ENCODE measurements at places on chromosomes 16 and 17.

DNA sequence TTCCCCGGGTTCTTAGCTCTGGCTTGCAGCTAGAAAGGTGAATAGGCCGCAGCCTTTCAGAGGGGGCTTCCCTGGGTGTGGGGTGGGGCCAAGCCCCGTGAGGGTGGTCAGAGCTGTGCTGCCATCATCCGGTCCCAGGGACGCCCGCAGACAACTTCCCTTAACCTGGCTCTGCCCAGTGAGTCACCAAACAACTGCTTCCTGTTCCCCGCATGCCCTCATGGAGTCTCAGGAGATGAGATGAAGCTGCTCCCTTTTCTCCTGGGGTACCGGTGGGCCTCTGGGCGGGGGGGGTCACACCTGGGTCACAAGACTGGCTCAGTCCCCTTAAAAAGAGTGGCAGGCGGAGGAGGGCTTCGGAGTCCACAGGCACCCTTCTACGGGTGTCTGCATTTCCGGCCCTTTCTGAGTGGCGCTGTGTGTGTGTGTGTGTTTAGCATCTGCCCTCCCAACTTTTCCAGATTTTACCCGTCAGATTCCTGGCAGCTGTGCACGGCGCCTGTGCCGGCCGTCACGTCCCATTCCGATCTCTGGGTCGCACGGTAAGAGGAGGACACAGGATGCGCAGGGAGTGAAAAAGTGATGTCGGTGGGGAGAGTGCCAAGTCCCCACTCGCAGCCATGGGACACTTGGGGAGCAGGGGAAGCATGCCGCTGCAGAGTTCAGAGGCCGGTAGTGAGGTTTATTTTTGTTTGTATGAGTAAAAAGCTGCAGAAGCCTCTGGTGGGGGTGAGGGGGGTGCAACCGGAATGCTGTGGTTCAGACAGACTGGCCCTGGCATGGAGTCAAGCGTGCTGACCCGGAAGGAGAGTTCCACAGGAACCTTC lies 16.8 kb downstream of the HIC1 start:
- no peak for DNase-seq

GRCh38 chr16:24883714-24884151 lies 38.0 kb downstream of the SLC5A11 start:
- DNase-seq = no peak

GRCh38 chr17:39915559-39915958 lies 2.9 kb downstream of the GSDMB start:
- no peak for DNase-seq

DNA sequence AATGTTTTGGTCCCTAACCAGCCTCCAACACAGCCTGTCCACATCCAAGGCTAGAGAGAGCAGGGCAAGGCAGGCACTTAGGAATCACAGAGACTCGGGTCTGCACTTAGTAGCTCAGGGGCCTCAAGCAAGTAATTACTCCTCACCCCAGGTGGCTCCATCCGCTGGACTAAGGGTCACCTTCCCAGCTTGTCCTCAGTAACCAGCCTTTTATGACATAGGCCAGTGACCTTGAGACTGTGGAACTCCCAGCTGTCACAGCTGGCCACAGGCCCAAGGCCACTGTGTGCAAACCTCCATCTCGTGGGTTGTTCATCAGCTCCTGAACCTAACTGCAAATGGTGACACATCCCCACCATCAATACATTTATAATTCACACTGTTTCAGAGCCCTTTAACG lies 68.6 kb downstream of the CDYL2 start:
- no peak for DNase-seq

- no peak for DNase-seq
Measured at GRCh38 chr17:19317359-19318095, 45.0 kb downstream of the B9D1 start.

DNA sequence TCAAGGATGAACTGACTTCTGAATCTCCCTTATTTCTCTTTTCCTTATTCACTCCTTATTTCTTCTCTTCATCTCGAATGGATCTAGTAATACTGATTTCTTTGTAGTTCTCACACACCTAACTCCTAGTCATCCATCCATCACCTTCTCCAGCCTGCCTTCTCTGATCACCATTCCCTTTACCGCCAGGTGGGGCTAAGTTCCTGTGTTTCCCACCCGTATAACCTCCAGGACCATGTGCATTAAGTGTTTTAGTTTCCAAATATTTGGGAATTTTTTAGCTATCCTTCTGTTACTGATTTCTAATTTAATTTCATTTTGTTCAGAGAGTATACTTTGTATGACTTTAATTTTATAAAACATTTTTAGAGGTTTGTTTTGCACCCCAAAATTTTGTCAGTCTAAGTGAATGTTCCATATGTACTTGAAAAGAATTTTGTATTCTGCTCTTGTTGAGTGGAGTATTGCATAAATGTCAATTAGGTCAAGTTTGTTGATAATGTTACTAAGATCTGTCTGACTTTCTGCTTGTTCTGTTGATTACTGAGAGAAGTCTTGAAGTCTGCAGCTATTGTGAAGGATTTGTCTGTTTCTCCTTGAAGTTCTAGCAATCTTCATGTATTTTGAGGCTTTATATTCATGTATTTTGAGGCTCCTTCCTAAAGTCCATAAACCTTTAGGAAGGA lies 8.8 kb downstream of the BPTF start:
- DNase-seq = no peak

GRCh38 chr17:79793924-79794304 lies 3.0 kb downstream of the CBX8 start:
- DNase-seq = no peak

DNA sequence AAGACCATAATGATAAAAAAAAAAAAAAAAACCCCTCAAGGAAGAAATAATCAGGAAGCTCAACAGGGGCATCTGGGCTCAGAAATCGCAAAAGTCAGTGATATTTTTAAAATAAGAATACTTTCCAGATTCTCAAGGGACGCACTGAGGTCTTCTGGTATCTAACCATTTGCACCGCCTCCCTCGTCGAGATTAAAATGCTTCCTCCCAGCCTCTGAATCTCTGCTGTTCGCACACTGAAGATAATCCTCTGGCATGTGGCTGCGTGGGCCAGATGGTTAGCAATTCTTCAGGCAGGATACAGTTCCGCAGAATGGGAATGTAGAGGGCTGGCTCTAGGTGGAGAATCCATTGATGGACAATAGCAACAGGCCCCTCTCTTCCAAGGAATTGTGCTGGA lies 211.7 kb upstream of the CDH5 start:
- DNase-seq = no peak

DNA sequence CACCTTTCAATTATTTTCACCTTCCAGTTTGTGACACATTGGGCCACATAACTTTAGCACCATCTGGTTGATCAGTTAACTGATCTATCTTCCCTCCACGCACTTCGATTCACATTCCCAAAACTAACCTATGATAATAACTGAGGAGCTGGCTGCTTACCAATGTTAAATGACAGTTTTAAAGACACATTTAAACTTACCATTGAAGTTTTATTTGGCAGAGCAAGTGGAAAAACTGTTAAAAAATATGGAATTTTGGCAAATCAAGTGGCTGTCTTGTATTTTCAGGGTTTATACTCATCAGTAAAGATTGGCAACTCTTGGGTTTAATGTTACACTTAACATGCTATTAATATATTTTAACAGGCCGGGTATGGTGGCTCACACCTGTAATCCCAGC lies 5.4 kb upstream of the APOH start:
- no peak for DNase-seq

- DNase-seq = no peak
Measured at GRCh38 chr16:79970551-79971236, 370.2 kb upstream of the MAF start.

DNA sequence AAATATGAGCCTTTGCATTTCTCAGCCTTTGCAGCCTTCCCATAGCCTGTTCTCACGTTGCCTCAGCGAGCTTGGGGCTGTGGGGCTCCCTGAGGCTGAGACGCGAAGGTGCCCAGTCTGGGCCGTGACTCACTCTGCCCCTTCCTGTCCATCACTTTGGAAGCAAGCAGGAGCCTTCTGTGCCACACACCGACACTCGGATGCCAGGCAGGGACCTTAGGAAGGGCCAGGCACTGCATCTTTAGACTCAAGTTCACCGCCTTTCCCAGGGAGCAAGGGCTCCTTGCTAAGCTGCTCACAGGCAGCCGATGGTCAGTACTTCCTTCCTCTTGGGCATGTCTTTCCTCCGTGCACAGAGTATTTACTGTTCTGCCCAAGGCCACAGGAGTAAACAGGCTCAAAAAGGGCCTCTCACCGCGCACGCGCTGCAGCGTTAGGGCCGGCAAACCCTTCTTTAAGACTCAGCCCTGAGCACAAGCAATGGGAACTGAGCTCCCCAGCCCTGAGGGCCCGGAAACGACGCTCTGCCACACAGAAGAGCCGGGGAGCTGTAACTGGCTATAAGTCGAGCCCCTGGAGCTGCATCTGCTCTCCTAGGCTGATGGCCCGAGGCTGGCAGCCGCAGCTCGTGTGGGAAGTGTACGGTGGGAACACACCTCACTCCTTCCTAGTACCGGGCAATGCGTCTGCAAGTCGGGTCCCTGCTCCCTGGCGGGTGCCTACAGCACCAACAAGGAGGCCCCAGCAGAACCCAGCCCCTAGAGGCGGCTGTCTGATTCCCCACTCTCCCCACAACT lies 7.2 kb downstream of the TIMM22 start:
- no peak for DNase-seq

- no peak for DNase-seq
Measured at GRCh38 chr16:75794426-75794825, 68.1 kb upstream of the CPHXL start.

DNA sequence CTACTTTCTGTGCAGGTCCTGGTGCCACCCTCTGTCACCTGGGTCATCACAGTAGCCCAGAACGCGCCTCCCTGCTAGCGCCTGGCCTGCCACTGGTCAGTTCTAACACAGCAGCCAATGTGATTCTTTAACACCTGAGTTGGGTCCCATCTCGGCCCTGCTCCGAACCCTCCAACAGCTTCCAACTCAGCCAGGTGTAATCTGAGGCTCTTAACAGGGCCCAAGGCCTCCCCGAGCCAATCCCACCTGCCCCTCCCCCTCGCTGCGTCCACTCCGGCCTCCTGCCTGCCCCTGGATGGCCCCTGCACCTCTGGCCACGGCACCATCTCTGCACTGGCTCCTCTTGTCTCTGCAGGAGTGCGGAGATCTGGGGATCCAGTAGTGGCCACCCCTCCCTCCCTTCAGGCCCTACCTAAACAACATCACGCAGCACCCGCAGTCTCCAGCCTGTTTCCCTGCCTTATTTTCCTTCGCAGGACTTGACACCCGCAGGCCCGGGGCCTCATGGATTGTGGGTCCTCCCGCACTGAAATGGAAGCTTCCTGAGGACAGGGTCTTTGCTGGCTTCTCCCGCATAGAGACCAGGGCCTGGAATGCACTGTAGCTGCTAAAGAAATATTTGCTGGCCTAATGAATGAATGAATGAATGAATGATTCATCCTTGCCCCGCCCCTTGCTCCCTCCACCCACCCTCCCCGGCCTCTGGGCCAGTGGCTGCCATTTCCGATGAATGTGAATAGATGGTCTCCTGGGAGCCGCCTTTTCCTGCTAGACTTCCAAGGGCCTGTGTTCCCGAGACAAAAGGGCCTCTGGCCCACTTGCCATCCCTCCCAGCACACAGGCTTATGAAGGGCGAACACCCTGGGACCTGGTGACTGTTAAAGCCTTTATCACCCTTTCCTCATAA lies 174.8 kb upstream of the FOXF1 start:
- no peak for DNase-seq

DNA sequence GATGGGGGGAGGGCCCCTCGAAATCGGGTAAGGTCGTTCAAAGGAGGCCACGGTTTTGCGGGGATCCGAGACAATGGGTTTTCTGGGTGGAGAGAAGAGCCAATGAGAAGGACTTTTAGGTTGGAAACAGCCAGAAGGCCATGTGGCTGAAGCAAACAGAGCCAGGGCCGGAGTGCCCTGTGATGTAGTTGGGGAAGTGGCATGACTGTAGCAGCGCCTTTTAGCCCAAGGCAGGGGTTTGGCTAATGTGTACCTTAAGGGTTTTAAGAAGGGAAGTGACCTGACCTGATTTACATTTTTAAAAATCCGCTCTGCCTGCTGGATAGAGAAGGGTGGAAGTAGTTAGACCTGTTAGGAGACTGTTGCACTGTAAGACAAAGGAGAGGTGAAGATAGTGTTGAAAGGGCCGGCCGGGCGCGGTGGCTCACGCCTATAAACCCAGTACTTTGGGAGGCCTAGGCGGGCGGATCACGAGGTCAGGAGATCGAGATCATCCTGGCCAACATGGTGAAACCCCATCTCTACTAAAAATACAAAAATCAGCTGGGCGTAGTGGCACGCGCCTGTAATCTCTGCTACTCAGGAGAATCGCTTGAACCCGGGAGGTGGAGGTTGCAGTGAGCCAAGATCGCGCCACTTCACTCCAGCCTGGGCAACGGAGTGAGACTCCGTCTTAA lies 1.0 kb downstream of the LYRM1 start:
- DNase-seq = peak; percentile 25

DNA sequence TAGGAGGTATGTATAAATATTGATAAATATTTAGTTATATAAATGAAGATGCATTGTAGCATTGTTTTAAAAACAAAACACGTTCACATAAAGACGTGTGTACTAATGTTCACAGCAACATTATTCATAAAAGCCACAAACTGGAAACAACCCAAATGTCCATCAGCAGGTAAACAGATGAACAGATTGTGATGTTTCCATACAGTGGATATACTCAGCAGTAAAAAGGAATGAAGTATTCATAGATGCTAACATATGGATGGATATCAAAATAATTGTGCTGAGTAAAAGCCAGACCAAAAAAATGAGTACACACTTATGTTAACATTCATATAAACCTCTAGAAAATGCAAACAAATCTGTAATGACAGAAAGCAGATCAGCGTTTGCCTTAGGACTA lies 6.0 kb downstream of the CENPN start:
- DNase-seq = no peak
